ENCODE measurements at places on chromosomes 6 and 20.

- DNase-seq, result peak; percentile 98
These were observed 22.3 kb downstream of the ELOVL5 start for GRCh38 chr6:53326372-53327016.

GRCh38 chr6:169897601-169898358, 146.4 kb downstream of the ERMARD start:
- no peak for DNase-seq

DNA sequence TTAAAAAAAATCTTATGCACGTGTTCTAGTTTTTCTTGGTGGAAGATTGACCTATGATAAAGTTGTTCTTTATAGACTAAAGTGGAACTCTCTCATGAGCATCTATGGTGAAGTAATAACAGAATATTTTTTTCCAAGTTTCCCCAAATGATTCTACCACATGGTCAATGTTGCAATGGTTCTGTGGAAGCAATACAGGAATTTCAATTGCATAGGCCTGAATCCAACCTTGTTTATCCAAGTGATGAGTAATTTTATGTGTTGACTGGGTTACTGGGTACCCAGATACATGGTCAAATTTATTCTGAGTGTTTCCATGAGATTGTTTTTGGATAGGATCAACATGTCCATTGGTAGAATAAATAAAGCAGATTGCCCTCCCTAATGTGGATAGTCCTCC, 581.5 kb downstream of the MMUT start:
- no peak for DNase-seq

DNA sequence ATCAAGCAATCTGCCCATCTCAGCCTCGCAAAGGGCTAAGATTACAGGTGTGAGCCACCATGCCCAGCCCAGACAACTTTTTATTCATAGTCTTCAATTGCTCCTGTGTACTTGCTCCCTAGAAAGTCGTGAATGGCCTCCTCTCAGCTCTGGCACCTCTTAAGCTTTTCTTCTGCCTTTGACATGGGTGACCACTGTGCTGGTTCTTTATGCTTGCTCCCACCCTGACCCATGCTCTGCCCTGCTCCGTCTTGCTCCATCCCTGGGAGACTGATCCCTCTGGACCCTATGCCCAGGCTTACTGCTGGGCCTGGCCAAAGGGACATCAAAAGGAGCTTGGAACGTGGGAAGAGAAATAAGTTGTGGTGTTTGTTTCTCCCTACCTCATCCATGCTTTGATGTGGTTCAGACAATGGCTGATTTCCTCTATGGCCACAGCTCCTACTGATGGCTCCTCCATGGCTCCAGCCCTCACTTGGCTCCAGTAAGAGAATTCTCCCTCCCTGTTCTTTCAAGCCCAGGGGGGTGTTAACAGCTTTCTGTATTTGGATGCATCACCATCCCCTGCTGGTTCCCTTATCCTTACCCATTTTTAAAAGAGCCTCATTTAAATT, 7.7 kb upstream of the TREM2 start:
- no peak for DNase-seq

DNA sequence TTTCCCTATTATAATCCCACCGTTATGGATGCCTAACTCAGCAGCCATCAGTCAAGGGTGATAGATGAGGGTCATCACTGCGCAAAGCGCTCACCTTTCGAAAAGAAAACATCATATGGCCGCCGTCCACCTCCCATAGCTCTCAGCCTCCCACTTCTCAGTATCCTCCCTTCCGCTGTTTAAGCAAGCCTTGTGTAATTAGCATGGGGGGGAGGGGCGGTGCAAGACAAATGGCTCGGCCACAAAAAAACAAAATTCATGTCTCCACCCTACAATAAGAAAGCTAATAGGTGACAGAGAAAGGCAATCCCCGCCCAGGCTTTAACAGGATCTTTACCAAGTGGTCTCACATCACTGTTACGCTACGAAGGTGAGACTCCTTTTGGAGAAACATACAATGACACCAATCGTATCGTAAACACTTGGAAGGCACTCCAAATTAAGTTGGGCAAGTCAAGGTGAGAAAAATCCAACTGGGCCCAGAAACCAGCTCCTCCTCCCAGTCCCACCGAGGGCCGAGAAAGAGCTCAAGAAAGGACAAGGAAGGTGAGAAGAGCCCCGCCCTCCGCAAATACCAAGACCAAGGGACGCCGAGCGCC, 645 bp downstream of the DDX39B start:
- no peak for DNase-seq

- no peak for DNase-seq
These were observed 542.0 kb downstream of the DHX35 start for GRCh38 chr20:39503902-39504709.

DNA sequence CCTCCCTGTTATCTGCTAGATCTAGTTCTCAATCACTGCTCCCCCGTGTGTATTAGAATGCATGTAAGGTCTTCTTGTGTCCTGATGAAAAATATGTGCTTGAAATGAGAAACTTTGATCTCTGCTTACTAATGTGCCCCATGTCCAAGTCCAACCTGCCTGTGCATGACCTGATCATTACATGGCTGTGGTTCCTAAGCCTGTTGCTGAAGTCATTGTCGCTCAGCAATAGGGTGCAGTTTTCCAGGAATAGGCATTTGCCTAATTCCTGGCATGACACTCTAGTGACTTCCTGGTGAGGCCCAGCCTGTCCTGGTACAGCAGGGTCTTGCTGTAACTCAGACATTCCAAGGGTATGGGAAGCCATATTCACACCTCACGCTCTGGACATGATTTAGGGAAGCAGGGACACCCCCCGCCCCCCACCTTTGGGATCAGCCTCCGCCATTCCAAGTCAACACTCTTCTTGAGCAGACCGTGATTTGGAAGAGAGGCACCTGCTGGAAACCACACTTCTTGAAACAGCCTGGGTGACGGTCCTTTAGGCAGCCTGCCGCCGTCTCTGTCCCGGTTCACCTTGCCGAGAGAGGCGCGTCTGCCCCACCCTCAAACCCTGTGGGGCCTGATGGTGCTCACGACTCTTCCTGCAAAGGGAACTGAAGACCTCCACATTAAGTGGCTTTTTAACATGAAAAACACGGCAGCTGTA, 73.4 kb downstream of the PTPN1 start:
- no peak for DNase-seq

- DNase-seq, result no peak
These were observed 175.9 kb upstream of the CST7 start for GRCh38 chr20:24773168-24773567.

- DNase-seq, result peak; percentile 84
These were observed 19.2 kb downstream of the MCUR1 start for GRCh38 chr6:13795041-13795750.

GRCh38 chr6:112086744-112087135, 542 bp downstream of the TUBE1 start:
- DNase-seq, result peak; percentile 60

DNA sequence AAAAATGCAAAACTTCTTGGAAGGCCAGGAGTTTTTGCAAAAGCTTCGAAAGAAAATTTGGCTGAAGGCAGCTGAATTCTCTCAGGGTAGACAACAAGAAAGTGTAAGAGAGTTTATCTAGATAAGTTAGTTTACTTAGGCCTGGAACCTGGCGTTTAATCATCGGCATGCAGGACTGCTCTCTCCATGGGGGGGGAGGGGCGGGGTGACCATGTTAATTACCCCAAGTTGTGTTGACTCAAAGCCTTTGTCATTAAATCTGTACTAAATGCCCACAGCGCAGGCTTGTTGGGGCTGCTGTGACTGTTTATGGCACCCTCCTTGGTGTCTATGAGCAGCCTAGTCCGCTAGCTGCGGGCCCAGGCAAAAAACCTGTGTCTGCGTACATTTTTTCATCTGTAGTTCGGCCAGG, 20.1 kb upstream of the ZNF451 start:
- no peak for DNase-seq

DNA sequence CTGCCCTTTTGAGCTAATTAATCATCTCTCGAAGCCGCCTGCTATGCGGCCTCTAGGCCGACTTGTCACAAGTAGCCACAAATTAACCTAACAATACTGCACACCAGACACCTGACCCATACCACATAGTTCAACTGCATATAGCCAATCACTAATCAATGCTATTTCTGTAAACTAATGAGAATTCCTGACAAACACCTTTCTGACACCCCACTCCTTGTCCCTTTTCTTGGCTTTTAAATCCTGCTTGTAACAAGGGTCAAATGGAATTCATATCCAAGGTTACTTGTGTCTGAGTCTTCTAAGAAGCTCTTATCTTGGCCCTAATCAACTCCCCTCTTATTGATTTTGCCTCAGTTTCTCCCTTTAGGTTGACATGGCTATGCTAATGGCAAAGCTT, 366.1 kb downstream of the NRN1 start:
- no peak for DNase-seq

DNA sequence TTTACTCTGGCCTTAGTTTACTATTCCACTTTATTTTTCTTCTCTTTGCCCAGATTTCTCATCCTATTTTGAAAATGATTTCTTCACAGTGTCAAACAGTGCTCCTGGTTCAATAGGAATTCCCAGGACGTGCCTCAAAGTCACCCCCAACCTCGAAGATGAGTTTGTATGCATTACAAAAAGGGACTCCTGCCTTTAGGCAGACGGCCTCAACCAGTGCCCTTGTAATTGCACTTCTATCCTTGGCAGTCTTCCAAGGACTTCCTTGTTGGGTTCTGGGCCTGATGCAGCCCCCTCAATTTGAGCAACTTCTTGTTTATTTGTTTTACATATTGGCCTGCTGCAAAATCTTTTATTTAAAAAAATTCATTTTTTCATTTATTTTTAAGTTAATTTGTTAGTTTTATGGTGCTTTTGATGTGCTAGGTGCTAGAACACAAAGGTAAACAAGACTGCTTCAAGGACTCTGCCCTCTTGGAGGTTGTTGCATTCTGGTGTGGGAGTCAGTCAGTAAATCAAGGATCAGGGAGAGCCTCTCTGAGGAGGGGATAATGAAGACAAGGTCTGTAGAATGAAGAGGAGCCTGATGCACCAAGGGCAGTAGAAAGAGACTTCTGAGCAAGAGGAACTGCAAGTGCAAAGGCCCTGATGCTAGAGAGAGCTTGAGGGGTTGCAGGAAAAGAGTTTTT, 181.5 kb upstream of the LAMP5 start:
- DNase-seq, result no peak

DNA sequence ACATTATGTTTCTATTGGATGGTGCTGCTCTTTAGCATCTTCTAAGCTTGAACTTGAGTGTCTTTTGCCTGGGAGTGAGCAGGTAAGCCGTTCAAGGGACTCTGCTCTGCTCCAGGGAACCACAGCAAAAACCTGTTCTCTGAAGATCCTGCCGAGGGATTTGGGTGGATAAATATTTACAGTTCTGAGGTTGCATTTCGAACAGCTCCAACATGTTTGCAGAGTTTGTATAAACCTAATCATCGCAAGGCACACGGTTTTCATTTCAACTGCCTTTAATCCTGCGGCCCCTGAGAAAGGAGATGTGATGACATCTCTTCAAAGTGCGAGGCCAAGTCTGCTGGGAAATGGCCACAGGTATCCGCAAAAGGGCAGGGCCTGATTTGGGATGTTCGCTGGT, 293.4 kb downstream of the TFAP2C start:
- DNase-seq, result no peak

DNA sequence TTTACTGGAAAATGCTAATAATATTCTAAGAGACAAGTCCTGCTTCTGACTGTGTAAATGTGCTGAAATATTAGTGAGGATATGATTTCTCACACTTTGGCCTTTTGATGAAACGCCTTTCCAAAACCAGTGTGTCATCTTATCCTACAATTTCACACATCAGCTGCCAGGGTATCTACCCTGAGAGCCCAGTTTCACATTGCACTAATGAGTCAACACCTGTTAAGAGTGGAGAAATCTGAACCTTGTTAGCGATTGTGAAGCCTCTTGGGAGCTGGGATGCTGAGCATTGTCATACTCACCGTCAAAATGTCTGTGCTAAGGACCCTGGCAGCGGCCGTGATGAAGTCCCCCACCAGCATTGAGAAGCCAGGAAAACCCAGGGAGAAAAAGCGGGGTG, 166.0 kb downstream of the RALGAPA2 start:
- no peak for DNase-seq

DNA sequence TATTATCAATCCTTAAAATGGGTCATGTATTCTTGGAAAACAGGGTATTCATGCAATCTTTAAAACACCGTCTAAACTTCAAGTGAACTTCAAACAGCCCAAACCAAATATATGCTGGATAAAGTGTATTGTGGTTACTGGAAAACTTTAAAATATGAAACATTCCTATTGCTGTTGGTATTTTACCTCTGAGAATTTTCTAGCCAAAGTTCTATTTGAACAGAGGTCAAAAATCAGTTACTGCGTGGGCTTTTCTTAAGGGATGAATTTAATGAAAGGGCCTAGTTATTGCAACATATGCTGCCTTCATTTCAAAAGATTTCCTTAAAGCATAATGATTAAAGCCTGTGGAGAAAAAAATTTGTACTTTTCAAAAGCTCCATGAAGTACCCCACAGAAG, 436.0 kb downstream of the PLCB1 start:
- no peak for DNase-seq

DNA sequence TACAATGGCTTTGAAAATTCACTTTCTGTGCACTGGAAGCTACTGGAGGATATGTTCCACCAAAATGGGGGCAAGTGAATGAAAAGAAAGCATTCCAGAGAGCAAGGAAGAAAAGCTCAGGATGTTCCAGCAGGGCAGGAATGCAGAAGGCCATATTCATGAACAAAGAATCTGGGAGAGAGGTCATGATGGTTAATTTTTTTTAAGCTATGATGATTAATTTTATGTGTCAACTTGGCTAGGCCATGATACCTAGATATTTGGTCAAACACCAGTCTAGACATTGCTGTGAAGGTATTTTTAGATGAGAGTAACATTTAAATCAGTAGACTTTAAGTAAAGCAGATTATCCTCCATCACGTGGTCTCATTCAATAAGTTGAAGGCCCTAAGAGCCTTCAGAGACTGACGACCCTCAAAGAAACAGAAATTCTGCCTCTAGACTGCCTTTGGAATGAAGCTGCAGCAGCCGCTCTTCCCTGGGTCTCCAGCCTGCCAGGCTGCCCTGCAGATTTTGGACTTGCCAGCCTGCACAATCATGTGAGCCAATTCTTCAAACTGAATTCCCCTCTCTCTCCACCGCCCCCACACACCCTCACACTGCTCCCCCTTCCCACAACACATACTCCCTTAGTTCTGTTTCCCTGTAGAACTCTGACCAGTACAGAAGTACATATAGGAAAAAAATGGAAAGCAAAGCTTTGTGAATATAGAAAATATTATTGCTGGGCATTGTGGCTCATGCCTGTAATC, 20.1 kb upstream of the GCM1 start:
- DNase-seq, result peak; percentile 56

All from HFFc6 (cell line).